ENCODE measurements at places on chromosomes 2 and 18.

DNA sequence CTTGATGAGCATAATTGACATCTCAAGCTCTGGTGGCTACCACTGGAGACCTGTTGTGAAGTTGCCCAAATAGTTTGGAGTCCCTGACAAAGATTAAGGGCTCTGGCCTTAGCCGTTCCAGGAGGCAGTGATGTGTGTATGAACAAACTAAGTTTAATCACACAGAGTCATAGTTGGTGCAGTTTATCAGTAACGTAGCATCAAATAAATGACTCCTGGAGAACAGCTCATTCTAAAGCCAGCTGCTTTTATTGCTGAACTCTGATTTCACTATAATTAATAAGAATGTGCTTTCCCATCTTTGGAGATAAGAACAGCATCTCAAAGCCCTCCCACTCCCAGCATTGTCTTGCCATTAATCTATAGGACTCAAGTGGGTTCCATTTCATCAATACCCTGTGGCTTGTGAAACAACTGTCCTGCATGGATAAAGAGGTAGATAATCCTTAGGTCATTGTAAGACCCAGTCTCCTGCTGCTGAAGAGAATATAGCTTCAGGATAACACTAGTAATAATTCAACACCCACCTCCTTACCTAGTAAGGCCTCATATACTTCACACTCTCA is 211.4 kb upstream of the THUMPD2 start:
- no peak for DNase-seq

- no peak for DNase-seq
Observed at GRCh38 chr18:30186245-30186644, 856.3 kb downstream of the DSC3 start.

GRCh38 chr18:53070788-53071187 is 730.8 kb downstream of the DCC start:
- no peak for DNase-seq

DNA sequence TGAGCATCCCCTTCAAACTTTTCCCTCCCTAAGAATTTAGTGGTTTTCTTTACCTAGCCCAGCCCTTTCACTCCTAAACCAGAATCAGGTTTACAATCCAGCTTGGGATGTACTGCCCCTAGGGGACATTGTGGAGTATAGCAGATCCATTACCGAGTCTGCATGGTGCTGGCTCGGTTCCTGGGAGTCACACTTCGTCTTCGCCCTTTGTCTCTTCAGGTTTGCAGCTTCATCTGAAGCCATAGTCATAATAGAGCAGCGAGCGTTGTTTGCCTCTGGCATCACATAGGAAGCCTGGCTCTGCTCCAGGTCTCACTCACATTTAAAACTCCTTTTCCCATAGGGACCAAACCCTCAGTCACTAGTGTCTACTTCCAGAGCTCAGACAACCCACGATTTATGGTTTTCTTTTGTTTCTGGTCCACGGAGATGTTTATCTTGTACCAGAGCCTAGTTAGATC is 16.8 kb upstream of the LYPD6 start:
- no peak for DNase-seq

GRCh38 chr18:74139888-74140287 is 7.7 kb downstream of the FBXO15 start:
- DNase-seq, result no peak

GRCh38 chr2:220432645-220433044 is 805.2 kb downstream of the SLC4A3 start:
- no peak for DNase-seq

DNA sequence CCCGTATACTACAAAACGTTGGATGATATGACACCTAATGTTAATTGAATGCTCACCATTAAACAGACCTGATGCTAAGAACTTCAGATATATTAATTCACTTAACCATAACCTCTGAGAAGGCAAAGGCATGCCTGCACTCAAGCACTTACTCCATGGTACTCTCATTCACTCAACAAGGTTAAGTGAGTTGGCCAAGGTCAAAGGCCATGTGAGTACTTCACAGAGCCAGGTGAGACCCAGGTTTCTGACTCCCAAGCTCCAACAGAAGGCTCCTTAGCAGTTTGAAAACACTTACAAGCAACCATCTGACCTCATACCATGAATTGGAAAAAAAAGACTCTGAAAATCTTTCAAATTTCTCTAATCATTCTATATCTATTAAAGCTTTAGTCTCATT is 198.8 kb downstream of the L3MBTL4 start:
- DNase-seq, result no peak

- DNase-seq, result no peak
Observed at GRCh38 chr2:149731079-149731478, 143.5 kb upstream of the MMADHC start.

DNA sequence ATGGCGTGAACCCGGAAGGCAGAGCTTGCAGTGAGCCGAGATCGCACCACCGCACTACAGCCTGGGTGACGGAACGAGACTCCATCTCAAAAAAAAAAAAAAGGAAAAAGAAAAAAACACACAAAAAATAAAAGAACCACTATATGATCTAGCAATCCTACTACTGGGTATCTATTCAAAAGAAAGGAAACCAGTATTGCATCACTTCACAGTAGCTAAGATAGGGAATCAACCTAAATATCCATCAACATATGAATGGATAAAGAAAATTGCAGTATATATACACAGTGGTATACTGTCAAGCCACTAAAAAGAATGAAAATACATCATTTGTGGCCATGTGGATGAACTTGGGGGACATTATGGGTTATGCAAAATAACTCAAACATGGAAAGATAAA is 37.9 kb downstream of the METTL21A start:
- no peak for DNase-seq

GRCh38 chr18:44031063-44031462 is 649.6 kb upstream of the SETBP1 start:
- no peak for DNase-seq

DNA sequence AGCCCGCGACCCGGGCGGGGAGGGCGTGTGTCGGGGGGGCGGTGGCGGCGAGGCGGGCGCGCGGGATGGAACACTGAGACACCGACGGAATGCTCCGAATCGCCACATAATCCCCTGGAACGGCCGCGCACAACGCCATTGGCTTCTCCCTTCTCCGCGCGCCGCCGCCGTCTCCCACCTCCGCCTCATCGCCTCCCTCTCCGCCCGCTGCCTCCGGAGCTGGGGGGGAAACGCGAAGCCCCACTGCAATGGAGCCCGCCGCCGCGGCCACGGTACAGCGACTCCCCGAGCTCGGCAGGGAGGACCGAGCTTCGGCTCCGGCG is at the start of gene PHLPP1:
PHLPP1 (plus strand) TSS at position 106 of the 323 bp plus-strand sequence; CDS start at position 249, 143 bp downstream.
- DNase-seq, result no peak

DNA sequence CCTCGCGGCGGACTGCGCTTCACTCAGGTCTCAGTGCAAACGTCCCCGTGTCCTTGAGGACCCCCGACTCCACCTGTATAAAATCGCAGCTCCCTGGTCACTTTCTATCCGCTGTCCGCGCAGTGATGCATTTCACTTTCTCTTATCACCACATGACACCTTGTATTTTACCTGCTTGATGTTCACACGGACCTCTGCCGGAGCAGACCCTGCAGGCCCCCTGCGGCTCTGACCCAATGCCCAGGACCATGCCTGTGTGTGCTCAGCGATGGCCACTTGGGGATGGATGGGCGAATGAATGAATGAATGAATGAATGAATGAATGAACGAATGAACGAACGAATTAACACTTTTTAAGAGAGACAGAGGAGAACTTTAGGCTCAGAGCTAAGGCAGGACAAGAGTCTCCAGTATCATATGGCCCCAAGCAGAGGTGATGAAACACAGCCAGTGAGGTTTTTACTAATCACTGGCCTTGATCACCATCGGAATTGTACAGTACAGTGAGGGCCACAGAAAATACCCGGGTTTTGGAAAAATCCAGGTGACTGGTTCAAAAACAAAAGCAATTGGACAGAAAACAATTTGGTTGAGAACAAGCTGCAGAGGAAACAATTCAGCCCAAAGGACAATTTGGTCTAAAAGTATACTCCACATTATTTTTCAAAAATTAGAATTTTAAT is 12.3 kb downstream of the ASPRV1 start:
- DNase-seq, result no peak

DNA sequence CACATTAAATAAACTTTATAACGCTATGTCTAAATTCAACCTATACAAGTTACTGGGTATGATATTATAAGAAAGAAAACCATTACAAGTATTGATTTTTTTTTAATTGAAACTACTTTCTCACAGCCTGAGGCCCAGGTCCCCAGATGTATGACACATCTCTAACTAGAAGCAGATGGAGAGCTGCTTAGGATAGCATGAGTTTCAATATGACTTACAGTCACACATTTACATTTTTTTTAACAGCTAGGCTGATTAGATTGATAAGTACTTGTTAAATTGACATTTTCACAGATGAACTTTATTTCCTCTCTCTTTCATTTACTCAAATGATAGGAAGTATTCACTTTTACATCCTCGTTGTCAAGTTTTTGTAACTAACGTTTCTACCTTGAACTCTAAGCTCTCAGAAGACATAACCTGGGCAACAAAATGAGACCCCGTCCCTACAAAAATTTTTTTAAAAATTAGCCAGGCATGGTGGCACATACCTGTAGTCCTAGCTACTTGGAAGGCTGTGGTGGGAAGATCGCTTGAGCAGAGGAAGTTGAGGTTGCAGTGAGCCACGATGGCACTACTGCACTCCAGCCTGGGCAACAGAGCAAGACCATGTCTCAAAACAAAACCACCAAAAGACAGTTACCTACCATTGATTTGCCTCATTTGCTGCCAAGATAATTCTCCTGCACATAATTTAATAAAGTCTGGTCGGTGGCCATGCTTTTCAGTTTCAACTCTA is 52.4 kb downstream of the STK39 start:
- peak; percentile 14 for DNase-seq

DNA sequence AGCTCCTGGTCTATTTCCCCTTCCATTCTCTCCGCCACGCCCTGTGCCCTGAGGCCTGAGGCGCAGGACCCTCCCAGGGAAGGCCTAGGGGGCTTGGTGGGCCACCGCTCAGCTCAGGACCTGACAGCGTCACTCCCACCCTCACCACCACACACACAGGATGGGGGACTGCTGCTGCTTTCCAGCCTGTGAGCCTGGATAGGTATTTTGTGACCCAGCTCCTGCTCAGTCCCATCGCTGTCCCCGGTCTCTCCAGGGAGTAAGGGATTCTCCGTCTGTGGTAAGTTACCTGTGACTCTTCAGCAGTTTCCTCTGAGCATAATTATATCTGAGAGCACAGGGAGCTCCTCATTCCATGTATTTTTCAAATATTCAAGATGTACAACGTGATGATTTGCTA is 16.3 kb downstream of the FAM228A start:
- DNase-seq, result no peak

DNA sequence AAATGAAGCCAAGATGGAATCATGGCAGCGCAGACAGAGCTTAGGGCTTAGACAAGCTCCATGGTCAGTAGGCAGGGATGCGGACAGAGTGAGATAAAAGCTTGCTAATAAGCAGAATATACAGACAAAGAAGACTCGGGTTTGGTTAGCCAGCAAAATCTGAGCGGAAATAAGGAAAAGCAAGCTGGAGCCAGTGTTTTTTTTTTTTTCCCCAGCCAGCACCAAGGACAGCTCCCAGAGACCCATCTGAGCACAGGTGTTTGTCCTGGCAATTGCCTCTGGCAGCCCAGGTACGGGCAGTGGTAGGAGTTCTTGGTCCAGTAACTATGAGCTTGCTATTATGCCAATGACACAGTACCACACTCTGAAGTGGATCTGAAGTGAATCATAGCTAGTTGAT is 187.6 kb downstream of the ADCYAP1 start:
- DNase-seq, result no peak

GRCh38 chr2:144461308-144461766 is 58.6 kb downstream of the ZEB2 start:
- no peak for DNase-seq

DNA sequence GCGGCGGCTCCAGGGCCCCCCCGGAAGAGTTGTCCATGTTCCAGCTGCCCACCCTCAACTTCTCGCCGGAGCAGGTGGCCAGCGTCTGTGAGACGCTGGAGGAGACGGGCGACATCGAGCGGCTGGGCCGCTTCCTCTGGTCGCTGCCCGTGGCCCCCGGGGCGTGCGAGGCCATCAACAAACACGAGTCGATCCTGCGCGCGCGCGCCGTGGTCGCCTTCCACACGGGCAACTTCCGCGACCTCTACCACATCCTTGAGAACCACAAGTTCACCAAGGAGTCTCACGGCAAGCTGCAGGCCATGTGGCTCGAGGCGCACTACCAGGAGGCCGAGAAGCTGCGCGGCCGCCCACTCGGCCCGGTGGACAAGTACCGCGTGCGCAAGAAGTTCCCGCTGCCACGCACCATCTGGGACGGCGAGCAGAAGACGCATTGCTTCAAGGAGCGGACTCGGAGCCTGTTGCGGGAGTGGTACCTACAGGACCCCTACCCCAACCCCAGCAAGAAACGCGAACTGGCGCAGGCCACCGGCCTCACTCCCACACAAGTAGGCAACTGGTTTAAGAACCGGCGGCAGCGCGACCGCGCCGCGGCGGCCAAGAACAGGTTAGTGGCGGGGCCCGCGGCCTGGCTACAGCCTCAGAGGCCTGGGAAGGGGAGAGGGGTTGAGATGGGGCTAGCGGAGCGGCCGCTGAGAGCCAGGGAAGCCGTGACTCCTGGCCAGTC is 965 bp downstream of the SIX3 start:
- no peak for DNase-seq

- DNase-seq, result no peak
Observed at GRCh38 chr2:180349809-180350208, 342.7 kb upstream of the CWC22 start.

DNA sequence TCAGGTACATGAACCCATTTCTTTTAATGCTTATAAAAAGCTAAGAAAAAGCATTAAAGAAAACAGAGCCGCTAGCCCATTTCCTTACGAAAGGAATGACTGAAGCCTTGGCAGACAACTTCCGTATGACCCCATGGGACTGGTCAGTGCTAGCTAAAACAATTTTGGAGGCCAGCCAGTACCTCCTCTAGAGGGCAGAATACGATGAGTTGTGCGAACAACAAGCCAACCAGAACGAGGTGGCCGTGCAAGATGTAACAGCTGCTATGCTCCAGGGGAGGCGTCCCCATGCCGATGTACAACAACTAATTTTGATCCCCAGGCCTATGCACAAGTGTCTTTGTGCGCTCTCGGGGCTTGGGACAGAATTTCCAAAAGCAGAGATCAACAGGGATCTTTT is 16.7 kb downstream of the MAP3K2 start:
- no peak for DNase-seq

GRCh38 chr2:189933911-189934399 is 128.6 kb downstream of the MSTN start:
- no peak for DNase-seq

DNA sequence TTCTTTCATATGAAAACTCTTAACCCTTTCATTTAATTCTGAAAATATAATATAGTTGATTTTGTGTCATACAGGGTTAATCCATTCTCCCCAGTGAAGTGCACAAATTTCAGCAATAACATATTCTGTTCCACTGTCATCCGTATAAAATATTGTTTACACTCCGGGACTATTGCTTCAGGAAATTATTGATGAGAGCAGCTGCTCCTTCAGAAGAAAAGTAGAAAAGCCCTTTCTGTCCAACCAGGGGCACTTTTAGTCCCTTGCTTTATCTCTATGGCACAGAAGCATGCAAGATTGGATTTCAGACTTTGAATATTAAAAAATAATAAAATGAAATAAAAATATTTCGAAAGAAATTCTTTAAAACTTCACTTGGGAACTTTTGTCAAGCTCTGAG is 535.7 kb upstream of the SLC39A10 start:
- DNase-seq, result no peak

All from activated CD8-positive, alpha-beta memory T cell treated with anti-CD3 and anti-CD28 coated beads for 4 hours (primary cell).